NCI-H1105 (cell line): ENCODE measurements at places on chromosomes 6 and 20.

- DNase-seq = no peak
Observed at GRCh38 chr20:19621072-19621471, 137.0 kb upstream of the RIN2 start.

DNA sequence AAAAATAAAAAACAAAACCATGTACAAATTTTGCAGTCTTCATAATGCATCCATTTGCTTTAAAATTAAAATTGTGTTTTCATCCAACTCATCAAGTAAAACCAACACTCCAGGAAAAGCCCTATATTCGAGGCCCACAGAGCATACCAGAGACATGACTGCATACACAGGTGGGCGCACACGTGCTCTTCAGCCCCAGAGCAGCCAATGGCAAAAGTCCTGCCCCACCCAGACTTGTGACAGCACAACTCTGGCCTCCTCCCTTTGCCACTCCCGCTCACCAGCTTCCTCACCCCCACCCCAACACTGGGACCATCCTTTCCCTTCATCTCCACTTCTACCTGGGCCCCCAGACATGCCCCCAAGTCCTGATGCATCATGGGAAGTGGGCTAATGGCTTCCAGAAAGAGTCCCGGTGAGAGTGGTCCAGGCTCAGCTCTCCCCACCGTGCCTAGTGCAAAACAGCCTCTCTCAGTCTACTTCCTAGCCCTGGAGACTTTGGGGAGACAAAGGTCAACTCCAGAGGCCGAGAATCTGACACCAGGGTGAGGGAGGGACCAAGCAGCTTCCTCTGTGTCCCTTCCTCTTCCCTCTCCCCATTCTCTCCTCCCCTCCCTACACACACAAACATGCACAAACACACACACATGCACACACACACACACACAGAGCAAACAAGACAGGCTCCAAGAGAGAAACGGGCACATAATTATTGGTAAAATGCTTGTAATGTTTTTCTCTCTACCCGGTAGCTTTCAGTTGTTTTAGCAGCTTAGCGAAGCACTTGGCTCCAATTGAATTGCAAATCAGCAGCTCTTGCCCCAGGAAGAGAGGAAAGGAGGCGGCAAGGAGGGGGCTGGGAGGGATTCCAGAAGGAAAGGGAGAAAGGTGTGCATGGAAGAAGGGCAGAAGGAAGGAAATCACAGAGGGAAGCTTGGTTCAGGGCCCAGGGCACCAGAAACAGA lies 14.3 kb downstream of the GRM4 start:
- no peak for DNase-seq

- no peak for DNase-seq
Observed at GRCh38 chr6:162688751-162689345, 38.7 kb downstream of the PRKN start.

DNA sequence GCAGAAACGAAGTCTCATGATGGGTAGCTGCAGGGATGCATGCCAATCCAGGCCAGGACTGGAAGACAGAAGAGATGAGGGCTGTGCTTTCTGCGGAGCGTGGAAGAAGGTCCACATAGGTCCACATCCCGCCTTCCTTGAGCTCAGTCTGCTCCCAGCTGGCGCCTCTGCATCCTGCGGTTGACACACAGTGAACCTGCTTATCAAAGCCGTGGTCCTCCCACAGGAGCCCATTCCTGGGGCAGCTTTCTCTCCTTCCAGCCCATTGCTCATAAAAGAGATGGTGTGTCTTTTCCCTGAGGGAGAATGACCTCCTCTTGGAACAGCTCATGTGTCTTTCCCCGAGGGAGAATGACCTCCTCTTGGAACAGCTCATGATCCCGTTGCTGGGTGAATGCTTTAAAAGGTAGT lies 225.4 kb downstream of the CDH4 start:
- DNase-seq = no peak

DNA sequence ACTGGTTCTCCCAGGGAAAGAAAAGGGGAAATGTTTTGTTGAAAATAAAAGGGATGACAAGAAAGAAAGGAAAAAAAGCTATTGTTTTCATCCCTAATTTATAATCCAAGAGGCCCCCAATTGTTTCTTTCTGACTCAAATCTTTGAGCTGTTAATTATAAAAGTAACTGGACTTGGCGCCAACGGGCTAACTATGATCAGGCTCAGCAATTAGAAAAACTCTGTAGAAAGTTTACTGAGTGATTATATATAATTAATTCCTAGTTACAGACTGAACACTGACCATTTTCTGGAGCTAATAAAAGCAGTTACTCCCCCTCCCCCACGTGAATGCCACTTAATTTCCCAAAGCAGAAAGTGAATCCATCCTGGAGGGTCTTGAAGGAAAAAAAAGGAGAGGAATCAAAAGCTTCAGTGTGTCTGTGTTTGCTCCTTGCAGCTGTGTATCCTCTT lies 3.2 kb downstream of the ZMYND8 start:
- DNase-seq = peak; percentile 55

- no peak for DNase-seq
Observed at GRCh38 chr6:44575644-44576043, 188.1 kb downstream of the CDC5L start.

DNA sequence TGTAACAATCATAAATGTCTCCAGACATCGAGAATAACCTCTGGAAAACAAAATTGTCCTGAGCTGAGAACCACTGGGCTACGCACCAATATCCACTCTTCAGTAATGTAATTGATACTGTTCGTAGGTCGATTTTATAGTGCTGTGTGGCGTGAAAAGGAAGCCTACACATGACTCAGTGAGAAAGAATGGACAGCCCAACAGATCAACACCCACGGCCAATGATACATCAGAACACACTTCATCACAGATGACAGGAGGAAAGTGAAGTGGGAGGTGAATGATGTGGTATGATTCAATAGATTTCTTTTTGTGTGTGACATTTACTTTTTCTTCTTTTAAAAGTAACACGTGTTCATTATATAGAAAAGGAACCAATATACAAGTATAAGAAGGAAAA lies 93.5 kb downstream of the RPS12 start:
- no peak for DNase-seq

DNA sequence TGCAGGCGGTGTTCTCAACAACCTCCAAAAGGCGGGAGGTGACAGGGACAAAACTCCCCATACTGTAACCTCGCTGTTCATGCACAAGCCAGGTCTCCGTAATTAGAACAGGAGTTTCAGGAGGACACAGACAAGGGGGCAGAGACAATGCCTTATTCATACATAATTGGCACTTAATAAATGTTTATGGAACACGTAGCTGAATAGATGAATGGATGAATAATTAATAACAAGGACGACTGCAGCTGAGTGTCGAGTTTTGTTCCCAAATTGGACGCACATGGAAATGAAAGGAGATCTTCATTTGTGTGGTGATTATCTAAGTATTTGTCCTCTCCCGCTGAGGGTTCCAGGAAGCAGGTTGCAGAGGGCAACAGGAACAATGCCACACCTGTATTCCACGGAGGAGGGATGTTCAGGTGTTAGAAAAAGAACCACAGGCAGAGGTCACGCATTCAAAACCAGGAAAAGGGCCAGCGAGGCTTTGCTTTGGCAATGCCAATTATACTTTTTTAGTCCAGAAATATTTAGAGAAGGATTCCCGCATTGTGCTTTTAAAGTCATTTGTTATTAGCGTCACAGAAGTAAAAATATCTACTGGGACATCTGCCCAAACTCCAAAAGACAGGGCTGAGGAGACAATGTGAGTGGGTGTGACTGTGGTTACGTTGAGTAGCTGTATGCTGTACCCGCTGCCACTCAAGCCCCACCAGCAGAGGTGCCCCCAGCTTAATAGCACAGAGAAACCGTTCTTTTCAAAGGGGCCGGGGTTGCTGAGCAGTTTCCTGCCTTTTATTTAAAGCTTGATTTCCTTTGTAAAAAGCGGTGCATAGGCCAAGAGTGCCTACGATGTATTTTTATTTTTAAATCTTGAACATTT lies 123.3 kb downstream of the PXDC1 start:
- DNase-seq = peak; percentile 86

- DNase-seq = no peak
Observed at GRCh38 chr20:46638134-46638897, 12.9 kb downstream of the SLC13A3 start.

DNA sequence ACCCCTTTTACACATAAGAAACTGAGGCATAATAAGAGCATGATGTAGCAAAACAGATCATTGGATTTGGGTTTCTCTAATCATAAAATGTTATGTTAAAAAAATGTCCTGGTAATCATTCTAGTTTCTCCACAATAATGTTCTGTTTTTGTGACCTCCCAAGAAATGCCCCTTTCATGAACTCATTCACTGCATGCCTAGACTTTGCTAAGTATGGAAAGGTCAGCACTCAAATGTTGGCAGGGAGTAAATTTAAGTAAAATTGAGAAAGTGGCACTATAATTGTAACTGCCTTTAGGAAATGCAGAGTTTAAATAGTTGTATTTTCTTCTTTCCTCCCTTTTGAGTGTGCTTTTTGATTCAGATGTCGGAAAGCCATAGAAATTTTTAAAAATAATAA lies 48.5 kb upstream of the ID4 start:
- DNase-seq = no peak

GRCh38 chr6:104579310-104579863 lies 280.3 kb downstream of the HACE1 start:
- DNase-seq = no peak

GRCh38 chr20:61134296-61135030 lies 117.6 kb upstream of the CDH4 start:
- DNase-seq = no peak

GRCh38 chr20:53581444-53582250 lies 12.0 kb downstream of the ZNF217 start:
- DNase-seq = no peak

DNA sequence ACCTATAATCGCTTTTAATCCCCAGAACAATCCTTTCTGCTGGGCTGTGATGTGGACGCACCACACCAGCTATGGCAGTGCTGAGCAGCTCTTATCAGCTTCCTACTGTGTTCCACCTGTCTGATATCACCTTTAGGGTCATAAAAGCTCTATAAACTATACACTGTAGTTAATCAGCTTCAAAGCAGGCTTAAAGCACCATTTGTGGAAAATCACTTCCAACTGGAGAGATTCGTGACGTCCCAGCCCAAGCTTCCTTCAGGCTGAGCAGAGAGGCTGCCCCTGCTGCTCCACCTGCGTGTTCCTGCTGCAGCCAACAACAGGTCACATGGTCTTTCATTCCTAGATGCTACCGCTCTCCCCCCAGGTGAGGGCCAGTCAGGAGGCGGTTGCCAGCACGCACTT lies 156.5 kb downstream of the SMOC2 start:
- DNase-seq = no peak

DNA sequence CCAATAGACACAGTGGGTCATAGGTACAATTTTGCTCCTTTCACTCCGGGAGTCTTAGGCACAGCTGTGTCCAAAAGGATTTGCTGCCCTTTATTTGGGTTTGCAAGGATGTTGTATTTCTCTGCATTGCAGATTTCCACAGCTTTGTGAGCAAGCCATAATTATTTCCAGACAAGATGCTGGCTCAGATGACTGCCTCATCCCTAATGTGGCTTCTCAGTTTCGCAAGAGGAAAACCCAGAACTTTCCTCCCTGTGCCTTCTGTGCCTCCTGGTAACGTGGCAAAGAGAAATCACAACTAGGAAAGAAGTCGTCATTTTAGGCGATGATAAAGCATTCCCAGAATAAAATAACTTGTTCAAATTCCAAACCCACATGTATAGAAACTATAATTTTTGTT lies 33.7 kb downstream of the FAM50B start:
- no peak for DNase-seq

DNA sequence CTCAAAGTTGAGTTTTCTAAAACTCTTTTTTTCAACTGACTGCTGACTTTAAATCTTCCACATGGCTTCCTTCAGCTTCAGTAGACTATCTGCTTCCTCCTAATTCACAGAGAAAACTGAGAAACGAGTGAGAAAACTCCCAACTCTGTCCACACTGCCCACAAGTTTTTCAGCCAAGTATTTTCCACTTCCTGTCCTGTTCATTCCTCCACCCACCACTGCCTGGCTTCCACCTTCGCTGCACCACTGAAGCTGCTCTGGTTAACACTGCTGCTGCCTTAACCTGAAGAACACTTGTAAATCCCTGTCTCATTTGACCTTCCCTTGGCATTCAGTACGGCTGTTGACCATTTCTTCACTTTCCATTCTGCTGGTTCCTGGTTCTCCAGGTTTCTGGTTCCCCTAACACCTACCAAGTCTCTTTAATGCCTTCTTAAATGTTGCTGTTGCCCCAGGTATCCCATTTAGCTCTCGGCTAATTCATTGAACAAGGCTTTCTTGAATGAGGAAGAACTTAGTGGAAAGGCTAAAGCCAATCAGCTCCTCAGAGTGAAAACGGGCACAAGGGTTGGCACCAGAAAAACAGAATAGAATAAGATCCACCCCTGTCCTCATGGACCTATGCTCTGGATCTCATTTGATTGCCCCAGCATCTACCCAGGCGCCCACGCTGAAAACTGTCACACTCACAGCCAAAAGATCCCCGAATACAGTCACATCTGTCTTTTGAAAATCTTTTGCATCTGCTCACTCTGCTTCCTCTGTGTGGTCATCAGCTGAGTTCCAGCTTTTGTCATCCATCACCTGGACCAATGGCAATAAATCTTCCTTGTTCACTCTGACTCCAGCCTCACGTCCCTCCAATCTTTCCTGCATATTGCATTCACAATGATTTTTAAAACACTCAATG lies 104.4 kb upstream of the TAB2 start:
- no peak for DNase-seq

- DNase-seq = no peak
Observed at GRCh38 chr20:24766826-24767622, 182.0 kb upstream of the CST7 start.

DNA sequence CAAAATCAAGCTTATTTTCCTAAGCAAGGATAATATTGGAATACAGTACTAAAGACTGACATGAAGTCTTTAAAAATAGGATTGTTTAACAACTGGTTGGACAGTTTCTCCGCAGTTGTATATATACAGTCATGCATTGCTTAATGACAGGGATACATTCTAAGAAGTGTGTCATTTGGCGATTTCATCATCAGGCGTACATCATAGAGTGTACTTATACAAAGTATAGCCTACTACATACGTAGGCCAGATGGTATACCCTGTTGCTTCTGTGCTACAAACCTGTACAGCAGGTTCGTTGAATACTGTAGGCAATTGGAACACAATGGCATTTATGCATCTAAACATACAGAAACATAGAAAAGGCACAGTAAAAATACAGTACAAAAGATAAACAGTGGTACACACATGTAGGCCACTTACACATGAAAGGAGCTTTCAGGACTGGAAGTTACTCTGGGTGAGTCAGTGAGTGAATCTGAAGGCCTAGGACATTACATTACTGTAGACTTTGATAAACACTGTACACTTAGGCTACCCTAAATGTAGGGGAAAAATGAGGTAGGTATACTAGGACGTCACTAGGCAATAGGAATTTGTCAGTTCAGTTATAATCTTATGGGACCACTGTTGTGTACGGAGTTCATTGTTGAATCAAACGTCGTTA lies 20.1 kb downstream of the HECA start:
- no peak for DNase-seq

GRCh38 chr6:139409026-139409425 lies 34.6 kb upstream of the CITED2 start:
- DNase-seq = no peak

GRCh38 chr6:54191461-54191860 lies 80.2 kb downstream of the MLIP start:
- DNase-seq = peak; percentile 2

GRCh38 chr6:40038626-40039025 lies 104.4 kb upstream of the MOCS1 start:
- DNase-seq = no peak
